ENCODE measurements at places on chromosomes 5 and 9. TPM values are rescaled to one million over a fixed set of nuclear protein-coding genes. Genes with fewer than 3 reads are reported as not detected.

DNA sequence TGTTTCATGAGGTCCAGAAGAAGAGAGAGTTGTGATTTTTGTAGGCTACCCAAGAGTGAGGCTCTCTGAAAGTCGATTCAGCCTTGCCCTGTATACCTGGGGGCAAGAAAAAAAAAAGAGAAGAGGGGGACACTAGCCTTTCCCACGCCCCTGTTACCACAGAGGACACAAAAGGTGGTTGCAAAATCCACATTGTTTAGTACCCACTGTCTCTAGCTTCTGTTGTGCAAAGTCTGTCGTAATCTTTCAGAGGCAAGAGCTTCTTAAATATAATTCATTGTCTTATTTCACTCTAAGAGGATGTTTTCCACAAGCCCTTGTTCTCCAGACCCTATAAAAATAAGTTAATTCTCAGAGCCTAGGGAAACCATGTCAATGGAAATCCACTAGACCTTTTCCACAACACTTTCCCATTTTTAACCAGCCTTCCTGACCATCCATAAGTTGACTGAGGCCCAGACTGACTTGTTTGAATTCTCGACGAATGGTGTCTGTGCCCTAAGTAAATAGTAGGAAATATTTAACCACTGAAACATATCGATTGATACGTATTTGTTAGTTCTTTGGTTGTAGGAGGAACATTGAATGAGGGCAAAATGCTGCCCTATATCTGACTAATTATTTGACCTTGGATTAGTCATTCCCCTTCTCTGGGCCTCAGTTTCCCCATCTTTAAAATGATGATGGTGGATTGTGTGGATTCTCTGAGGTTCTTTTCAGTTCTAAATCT is 182.7 kb downstream of the PAPPA start:
- no peak overlapping the region for H3K4me3 ChIP-seq
- DNase-seq: no peak
- no peaks in the 10 kb centered on the region for H3K36me3 ChIP-seq
- peaks cover 27% of the 10 kb centered on the region for H3K27me3 ChIP-seq
- no peak overlapping the region for H3K27ac ChIP-seq
- no peaks in the 10 kb centered on the region for H3K4me1 ChIP-seq

DNA sequence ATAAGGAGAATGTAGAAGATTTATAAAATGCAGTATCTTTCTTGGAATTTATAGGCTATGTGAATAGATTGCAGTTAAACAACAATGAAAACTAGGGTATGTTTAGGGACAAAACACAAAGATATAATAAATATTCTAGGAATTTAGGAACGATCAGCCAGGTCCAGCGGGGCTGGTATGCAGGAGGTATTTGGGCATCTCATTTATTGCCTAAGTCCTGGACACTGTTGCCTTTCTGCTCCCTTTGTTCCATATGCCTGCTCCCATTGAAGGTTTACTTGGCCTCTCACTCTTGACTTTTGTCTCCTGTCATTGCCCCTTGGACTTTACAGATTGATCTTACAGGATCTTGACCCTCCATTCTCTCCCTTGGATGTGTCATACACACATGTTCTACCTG is 55.9 kb downstream of the SNX24 start:
- no peak overlapping the region for H3K27ac ChIP-seq
- H3K4me1 ChIP-seq: peaks cover 13% of the 10 kb centered on the region
- H3K4me3 ChIP-seq: no peak overlapping the region

- no peak overlapping the region for H3K4me3 ChIP-seq
- DNase-seq: no peak
- H3K27ac ChIP-seq: no peak overlapping the region
Measured at GRCh38 chr9:105860516-105860915, 166.2 kb downstream of the TMEM38B start.

GRCh38 chr5:11733185-11733839 is 170.9 kb downstream of the CTNND2 start:
- H3K36me3 ChIP-seq: no peaks in the 10 kb centered on the region
- H3K27me3 ChIP-seq: no peaks in the 10 kb centered on the region
- H3K27ac ChIP-seq: no peak overlapping the region

GRCh38 chr5:177269976-177270375 is 33.5 kb downstream of the RAB24 start:
- peak overlapping the region; percentile 80 for H3K27ac ChIP-seq
- H3K36me3 ChIP-seq: peaks cover 11% of the 10 kb centered on the region
- DNase-seq: no peak
- H3K4me3 ChIP-seq: no peak overlapping the region
- H3K27me3 ChIP-seq: no peaks in the 10 kb centered on the region

The DAPK1 gene
- 37.8 TPM for total RNA-seq

The PPWD1 gene
- 58.1 TPM for total RNA-seq
